Activated naive CD4-positive, alpha-beta T cell (primary cell): ENCODE measurements at places on chromosomes 1 and 21.

DNA sequence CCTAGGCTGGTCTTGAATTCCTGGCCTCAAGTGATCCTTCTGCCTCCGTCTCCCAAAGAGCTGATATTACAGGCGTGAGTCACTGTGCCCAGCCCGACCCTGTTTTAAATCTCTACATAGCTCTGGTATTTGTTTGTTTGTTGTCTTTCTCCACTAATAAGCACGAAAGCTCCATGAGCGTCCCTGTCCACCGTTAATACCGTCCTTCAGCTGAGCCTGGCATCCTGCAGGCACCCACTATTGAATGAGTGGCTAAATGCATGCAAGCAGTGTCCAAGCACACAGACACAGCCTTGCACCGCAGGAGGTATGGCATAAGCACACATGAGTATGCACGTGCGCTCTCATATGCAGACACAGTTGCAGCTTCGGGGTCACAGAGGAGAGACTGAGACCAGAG, 4.5 kb upstream of the COL16A1 start:
- no peak for DNase-seq

DNA sequence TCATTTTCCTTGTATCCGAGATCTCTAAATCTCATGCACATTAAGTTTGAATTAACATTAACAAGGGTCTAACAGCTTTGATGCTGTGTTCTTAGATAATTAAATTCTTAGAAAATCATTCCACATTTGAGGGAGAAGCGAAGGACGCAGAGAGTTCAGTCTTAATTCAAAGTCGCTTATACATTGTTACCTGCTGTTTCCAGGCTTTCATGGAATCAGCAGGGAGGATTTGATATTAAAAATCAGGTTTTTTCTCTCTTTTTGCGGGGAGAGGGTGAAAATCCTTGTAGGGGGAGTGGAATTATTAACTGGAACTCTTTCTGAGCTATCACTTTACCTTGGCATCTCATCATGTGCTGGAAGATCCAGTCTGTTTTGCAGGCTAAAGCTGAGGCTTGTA, 27.7 kb upstream of the DAB1 start:
- no peak for DNase-seq

- no peak for DNase-seq
Observed at GRCh38 chr1:205950280-205950679, 7.0 kb upstream of the SLC26A9 start.

GRCh38 chr1:229086091-229086490, 184.8 kb upstream of the RAB4A start:
- no peak for DNase-seq

DNA sequence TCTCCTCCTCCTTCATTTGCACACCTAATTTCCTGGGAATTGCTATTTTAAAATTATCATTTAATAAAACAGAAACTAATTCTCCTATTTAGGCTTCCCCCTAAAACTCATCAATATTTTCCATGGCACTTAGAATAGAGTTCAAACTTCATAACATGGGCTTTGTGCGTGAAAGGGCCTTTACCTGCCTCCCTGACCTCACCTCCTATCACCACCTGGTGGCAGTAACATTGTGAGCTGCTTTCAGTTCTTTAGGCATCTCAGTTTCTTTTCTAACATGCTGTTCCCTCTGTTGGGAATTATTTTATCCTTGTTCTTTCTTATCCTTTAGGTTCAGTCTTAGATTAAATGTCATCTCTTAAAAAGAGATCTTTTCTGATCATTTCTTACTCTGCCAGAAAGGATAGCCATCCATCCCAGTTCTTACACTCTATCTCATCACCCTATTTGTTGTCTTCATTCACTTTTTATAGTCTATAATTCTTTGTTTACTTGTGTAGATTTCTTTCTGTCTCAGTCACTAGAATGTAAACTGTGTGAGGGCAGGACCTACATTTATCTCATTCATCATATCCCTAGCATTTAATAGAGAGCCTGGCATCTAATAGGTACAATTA, 133.8 kb upstream of the KIAA1614 start:
- DNase-seq, result no peak

- no peak for DNase-seq
Observed at GRCh38 chr1:152768847-152769533, 6.0 kb upstream of the LCE1F start.

- DNase-seq, result no peak
Observed at GRCh38 chr1:233993651-233994050, 89.2 kb downstream of the SLC35F3 start.

DNA sequence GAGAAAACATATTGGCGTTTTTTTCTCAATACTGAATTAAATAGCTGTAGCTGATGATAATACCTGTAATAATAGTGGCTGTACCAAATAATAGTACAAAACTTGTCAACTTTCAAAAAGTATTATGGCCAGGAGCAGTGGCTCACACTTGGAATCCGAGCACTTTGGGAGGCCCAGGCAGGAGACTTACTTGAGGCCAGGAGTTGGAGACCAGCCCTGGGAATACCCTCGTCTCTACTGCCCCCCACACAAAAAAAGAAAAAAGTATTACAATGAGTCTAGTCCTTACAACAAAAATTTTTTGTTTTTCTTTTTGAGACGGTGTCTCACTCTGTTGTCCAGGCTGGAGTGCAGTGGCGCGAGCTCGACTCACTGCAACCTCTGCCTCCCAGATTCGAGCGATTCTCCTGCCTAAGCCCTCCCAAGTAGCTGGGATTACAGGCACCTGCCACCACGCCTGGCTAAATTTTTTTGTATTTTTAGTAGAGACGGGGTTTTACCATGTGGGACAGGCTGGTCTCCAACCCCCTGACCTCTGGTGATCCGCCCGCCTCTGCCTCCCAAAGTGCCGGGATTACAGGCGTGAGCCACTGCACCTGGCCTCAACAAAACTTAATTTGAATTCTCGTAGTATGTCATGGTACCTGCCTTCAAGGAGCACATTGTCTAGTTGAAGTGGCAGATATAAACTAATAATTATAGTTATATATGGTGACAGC, 1.4 kb downstream of the RBBP4 start:
- DNase-seq, result no peak
